NCI-H510A (cell line): ENCODE measurements at places on chromosomes 11 and 22.

- no peak for DNase-seq
Measured at GRCh38 chr11:60791153-60791933, 6.2 kb downstream of the MS4A10 start.

GRCh38 chr22:49638788-49639187 is 188.9 kb downstream of the BRD1 start:
- DNase-seq, result no peak

DNA sequence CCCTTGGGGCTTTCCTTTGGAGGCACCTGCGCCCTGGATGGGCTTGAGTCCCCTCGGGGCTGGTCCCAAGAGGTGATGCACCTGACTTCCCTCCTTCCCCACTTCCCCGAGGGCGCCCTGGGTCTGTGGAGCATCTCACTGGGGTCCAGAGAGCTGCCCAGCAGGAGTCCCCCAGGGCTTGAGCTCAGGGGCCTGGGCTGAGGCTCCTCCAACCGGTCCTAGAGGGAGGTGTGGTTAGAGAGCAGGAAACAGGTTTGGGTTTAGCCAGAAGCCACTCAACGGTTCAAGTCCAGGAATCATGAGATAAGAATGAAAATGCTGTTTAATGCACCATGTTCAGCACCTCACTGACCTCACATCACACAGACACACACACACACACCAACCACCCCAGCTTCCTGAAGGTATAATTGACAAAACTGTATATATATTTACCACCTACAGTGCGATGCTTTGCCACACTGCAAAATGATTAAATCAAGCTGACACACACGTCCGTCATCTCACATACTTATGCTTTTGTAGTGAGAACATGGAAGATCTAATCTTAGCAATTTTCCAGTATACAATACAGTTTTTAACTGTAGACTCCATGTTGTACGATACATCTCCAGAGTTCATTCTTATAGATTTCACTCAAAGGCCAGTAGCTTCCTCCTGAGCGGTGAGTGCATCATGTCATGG is 628 bp upstream of the IGLL1 start:
- no peak for DNase-seq

DNA sequence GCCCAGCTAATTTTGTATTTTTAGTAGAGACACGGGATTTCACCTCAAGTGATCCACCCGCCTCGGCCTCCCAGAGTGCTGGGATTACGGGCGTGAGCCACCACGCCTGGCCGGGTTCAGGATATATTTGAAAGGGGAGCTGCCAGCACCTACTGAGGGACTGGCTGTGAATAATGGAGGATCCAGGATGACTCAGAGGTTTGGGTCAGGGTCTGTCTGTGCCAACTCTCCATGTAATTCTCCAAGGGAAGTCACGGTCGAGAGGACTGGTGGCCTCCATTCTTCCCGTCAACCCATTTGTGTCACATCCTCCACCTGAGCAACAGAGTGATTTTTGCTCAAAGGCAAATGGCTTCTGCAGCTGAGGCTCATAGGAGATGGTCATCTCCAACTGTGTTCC is 3.6 kb upstream of the ARRB1 start:
- DNase-seq, result no peak

DNA sequence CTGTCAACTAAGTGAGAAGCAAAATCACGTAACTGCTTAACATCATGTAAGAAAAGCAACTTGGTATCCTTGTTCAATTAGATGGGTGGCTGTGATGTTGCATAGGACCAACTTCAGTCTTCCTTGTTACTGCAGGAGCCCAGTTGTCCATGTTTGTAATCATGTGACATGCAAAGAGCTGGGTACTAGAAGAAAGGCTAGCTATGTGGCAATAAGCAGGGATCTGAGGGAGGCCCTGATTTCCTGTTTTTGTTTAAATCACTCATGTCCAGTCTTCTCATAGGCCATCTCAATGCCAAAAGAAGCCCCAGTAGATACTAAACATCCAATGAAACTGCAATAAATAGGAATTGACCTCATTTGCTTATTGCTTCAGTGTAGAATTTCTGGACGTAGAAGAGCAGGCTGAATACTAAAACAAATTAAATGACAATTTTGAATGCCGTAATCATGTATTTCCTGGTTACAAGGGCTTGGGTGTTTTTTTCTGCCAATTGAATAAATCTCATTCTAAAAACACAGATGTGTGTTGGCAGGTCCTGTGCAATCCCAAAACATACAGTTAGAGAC is 140.8 kb upstream of the ARHGAP20 start:
- no peak for DNase-seq

DNA sequence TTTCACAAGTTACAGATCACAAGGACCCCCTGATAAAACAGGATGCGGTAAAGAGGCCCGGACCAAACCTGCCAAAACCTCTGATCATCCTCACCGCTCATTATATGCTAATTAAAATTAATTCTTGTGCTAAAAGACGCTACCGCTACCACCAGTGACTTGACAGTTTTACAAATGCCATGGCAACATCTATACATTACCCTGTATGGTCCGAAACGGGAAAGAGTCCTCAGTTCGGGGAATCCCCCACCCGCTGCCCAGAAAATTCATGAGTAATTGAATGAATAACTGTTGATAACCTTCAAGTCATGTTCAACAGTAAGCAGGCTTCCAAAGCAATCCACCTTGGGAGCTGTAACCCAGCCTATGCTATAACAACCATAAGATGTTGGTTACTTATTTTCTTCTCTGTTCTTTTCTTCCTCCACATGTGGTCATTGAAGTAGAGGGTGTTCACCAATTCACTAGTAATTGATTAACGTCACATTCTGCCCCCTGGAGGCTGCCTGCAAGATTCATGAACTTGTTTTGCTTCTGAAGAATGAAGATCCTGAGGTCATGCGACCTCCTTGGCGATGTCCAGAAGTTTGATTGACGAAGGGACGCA is 20.6 kb downstream of the APOBEC3H start:
- no peak for DNase-seq

DNA sequence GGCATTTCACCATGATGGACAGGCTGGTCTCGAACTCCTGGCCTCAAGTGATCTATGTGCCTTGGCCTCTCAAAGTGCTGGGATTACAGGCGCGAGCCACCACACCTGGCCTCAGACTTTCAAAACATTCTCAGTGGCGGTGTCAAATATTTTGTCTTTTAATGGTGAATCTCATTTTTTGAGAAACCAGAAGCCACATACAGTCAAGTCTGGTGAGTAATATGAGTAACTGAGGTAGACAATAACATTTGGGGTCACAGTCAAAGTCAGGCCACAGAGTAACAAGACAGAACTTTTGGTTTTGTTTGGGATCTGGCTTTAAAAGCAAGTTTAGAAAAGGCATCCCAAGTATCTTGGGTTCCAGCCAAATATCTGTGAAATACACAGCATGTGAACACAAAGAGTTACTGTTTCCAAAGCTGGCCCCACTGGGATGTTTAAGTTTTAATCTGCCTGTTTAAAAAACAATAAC is 5.6 kb upstream of the TMA7B start:
- no peak for DNase-seq

DNA sequence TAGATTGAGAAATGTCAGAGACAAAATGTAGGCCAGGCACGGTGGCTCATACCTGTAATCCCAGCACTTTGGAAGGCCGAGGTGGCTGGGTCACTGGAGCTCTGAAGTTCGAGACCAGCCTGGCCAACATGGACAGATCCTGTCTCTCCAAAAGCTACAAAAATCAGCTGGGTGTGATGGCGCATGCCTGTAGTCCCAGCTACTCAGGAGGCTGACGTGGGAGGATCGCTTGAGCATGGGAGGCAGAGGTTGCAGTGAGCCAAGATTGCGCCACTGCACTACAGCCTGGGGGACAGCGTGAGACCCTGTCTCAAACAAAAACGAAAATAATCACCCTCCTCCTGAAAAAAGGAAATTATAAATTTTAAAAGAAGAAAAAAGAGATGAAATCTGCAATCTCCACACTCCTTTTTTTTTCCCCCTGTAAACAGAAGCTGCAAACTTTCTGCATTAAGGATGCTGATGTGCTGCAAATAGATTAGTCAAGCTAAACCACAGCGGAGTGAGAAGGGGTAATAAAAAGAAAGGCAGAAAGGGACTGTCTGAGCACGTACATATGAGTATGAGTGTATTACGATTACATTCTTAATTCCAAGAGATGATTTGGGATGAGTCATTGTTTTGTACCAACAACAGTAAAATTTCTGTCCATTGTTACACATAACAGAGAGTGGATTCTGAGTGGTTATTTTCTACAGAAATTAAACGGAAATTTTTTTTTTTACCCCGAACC is 87.3 kb downstream of the SIK3 start:
- DNase-seq, result no peak

DNA sequence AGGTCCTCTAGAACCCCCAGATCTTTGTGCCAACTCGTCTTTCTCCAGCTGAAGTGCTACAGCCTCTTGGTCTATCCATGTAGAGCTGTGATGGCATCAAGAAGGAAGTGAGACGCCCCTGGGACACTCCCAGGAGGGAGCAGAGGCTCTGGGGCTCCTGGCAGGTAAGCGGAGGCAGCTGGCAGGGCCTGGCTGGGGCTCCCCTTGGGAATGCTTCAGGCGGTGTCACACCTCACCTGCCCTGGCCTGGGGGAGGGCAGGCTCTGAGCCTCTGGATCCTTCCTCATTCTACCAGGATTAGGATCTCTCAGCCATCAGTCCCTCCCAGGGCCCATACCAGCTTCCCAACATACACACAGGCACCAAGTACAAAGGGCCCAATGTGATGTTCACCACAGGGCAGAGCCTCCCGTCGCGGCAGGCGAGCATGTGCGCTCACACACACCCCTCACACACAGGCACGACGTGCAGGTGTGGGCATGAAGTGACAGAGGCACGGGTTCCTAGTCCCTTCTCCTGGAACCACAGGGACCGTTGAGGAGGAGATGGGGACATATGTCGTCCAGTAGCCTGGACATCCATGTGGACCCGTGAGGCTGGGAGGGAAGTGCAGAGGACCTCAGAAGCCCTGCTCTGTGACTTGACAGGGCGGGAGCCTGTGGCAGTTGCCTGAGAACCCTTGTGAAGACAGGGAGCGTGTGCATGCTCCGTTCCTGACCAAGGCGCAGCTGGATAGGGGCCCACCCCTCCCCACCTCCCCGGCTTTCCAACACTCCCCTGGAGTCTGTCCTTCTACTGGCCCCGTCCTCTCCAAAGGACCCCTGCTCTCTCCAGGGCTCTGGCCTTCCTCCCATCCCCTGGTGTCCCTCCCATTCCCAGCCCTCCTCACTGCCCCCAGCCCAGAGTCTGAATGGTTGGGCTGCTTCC is 32.5 kb downstream of the LMO1 start:
- no peak for DNase-seq

- DNase-seq, result no peak
Measured at GRCh38 chr11:27705873-27706820, 5.9 kb upstream of the BDNF start.

- no peak for DNase-seq
Measured at GRCh38 chr22:44722611-44723010, 20.6 kb downstream of the PRR5 start.

GRCh38 chr11:1491379-1491778 is 4.8 kb upstream of the MOB2 start:
- no peak for DNase-seq

DNA sequence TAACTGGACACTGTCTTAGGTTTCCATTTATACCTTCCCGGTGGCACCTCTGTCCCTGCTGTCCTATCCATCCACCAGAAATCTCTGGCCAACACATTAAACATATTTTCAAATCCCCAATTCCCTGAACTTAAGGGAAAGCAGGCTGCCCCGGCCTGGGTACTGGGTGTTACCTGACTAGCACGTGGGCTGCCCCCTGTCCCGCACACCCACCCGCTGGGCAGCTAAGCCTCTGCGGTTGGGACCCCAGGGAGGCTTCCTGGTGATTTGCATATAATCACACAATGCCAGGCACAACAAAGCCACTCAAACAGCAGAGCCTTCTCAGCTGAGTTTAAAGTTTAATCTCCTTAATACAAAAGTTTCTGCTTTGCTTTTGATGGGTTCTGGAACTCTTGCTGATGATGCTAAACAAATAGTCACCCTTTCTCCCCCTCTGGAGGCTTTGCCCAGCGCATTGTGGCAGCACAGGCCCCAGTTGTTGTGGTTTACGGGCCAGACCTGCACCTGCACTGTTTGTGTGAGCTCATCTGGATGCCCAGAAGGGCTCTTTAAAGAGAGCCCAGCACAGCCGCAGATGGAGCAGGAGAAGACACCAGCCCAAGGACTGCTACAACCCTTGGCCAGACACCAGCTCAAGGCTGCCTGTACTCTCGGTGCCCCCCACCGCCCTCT is 59.9 kb upstream of the POU2AF1 start:
- peak; percentile 65 for DNase-seq

DNA sequence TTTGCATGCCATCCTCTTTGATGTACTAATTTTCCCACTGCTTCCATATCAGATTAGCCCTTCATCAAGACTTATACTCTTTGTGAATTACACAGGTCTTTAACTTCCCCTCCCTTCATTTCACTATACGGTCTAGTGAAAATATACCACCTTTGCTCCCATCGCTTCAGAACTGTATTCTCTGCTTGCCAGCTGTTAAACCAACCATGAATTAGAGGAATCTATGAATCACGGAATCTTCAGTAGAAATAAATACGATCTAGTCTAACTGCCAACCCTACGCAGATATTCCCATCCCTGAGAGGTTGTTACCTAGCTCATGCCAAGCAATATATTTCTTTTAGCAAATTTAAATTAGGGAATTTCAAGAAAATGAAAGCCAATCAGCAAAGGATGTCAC is 177.8 kb upstream of the MPPED2 start:
- DNase-seq, result no peak

GRCh38 chr11:20360650-20361049 is 2.9 kb upstream of the HTATIP2 start:
- DNase-seq, result no peak

- no peak for DNase-seq
Measured at GRCh38 chr22:22993184-22993583, 77.1 kb upstream of the GNAZ start.

- no peak for DNase-seq
Measured at GRCh38 chr11:70272009-70272408, 1.5 kb downstream of the PPFIA1 start.

GRCh38 chr22:48318575-48319320 is 1508.9 kb downstream of the BRD1 start:
- DNase-seq, result no peak

DNA sequence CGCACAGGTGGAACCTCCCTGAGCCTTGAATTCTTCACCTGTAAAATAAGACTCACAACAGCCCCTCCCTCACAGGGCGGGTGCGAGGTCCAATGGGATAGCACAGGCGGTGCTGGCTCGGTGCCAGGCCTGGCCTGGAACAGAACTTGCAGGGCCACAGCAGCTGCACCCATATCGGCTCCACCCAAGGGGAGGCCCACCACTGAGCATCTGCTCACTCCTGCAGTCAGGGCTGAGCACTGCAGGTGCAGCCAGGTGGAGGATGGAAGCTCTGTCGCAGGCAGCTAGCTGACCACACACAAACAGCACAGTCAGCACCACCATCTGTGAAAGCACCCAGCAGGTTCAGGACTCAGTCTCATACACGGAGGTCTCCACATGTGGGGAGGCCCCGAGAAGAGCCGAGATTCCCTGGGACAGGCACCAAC is 19.6 kb downstream of the VPS37C start:
- DNase-seq, result peak; percentile 98

- DNase-seq, result no peak
Measured at GRCh38 chr11:58617976-58618557, 4.4 kb upstream of the CNTF start.
